ENCODE measurements at places on chromosomes 4 and X.

GRCh38 chr4:108272561-108272960 lies 103.8 kb upstream of the LEF1 start:
- no peak for DNase-seq

DNA sequence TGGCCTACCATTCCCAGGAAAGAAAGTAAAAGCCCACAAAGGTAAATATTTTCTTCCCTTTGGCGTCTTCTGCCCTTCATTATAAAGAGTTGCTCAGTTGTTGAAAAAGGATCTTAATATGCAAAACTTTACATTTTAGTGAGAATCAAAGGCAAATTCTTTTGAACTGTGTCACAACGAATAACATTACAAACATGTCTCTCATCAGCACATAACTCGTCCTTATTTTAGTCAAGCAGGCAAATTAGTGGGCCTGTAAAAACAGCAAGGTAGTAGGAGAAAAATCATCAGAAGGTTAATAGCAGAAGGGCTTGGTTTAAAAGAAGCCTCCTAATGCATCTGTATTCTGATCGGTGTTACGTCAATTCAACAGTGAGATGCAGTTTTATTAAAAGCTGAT lies 647.3 kb upstream of the DIPK2B start:
- DNase-seq = no peak

- no peak for DNase-seq
These were observed 33.1 kb downstream of the SLC10A7 start for GRCh38 chr4:146488495-146489174.

DNA sequence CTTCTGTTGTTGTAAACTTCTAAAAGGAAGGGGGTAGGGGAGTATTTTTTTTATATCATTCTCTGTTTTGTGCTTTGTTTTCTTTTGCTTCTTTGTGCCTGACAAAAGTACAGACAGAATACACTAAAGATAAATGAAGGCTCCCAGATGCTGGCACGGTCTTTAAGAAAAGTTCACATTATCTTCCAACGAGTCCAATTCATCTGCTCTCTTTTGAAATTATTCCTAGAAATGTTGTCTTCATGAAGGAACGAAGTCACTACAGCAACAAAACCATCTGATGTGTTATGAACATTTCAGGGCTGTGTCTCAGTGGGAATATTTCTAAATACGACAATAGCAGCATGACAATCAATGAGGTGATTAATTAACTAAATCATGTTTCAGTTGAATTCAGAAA lies 813.8 kb upstream of the HTR2C start:
- no peak for DNase-seq

DNA sequence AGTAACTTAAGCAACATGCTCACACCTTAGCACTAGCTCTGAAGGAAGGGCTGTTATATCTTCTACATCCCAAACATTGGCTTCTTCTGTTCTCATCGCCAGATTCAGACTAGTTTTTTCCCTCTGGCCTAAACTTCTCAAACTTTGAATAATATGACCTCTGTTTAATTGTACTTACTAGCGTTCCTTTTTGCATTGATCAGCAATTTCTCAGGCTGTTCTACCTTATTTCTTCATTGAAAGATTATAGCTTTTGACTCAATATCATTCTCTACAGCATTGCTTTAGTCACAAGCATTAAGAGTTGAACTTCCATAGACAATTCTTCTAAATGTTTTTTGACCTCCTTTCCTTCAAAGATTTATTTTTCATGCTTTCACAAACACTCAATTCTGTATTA lies 659.2 kb downstream of the PCDH7 start:
- no peak for DNase-seq

DNA sequence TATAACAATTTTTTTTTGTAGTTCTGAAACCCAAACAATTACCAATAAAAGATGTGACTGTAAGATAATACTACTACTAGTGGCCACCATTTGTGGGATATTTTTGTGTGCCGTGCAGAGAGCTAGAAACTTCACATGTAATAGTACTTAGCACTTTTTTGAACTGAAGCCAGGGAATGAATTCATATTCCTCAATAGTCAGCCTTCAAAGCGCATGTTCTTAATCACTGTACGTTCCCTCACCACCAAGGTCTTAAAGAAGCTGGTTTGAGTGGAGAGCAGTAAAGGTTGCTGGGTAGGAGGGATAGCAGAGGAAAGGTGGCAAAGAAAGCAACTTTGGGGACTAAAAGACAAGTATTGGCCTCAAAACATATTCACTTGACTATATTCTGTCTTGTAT lies 9.6 kb upstream of the RUFY3 start:
- no peak for DNase-seq

GRCh38 chr4:102871772-102872171 lies 3.0 kb downstream of the CISD2 start:
- DNase-seq = no peak

DNA sequence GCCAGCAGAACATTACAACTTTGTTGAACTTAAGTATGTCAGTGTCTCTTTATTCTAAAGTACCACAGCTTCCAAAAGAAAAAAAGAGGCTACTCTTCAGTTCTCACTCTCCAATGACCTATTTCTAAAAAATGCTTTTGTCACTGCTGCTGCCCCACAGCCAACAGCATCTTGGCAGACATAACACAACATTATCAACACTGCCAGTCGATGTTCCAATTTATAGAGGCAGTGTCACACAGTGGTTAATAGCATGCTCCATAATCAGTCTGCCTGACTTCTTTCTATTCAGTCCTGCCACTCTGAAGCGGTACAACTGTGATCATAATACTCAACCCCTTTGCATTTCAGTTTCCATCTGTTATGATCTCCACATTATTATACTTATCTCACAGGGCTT lies 69.2 kb downstream of the PLS3 start:
- no peak for DNase-seq

- DNase-seq = no peak
These were observed 93.1 kb upstream of the RBPJ start for GRCh38 chr4:26227601-26228229.

GRCh38 chr4:150439451-150439933 lies 142.5 kb upstream of the MAB21L2 start:
- DNase-seq = no peak

GRCh38 chr4:127968586-127968985 lies 3.4 kb downstream of the ABHD18 start:
- no peak for DNase-seq

GRCh38 chrX:38805432-38806389 lies 4.5 kb downstream of the MID1IP1 start:
- peak; percentile 77 for DNase-seq

- no peak for DNase-seq
These were observed 175.4 kb downstream of the NPFFR2 start for GRCh38 chr4:72207196-72207595.

All from NCI-H1417 treated with DMSO at 0.1 percent for 48 hours (cell line).